Astrocyte of the cerebellum (primary cell): ENCODE measurements at places on chromosomes 6 and 20.

DNA sequence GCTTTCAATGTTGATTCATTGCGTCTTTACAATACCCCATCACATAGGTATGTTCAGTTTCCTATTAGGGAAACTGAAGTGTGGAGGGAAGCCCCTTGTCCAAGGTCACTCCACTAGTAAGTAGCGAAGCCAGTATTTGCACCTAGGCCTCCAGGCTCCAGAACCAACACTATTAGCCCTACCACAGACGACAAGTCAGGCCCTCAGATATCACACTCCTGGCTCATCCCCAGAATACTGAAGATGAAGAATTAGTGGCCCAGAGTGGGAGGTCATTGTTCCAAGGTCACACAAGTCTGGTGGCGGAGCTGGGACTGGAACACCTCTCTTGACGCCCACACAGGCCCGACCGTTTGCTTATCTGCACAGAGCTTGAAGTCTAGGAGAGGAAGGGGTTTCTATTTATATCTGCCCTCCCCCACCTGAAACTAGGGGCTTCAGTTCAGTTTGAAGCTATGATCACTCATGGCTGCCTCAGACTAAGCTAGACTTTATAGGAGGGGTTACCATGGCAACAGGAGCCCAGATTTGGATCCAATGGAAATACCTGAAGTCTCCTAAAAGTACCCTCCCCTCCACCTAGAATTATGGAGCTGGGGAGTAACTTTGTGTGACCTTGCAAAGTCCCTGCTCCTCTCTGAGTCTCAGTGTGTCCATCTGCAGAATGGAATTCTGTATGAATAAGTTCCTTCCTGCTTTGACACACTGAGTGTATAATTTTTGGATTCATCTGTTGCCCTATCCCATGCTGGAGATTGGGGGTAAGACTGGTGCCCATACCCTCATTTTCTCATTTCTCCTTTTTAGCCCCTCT lies 2.2 kb downstream of the SNTA1 start:
- DNase-seq = no peak

DNA sequence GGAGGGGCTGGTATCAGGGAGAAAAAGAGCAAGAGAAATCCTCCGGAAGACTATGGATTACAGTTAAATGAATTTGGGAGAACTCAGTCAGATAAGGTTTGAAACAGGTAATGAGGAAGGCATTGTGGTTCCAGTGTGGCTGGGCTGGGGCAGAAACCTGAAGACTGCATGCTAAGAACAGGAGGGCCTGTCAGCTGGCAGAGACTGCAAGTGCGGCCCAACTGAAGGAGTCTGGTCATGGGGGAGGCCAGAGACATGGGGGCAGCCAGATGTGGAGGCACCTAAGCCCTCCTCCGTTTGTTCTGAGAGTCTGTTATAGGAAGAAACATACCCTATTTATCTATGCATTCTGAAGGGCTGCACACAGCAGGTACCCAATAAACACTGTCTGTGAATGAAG lies 16.6 kb downstream of the TFB1M start:
- no peak for DNase-seq

GRCh38 chr6:21271428-21272155 lies 322.0 kb upstream of the SOX4 start:
- no peak for DNase-seq

- no peak for DNase-seq
Measured at GRCh38 chr20:50481741-50482140, 28.4 kb upstream of the PTPN1 start.

- no peak for DNase-seq
Measured at GRCh38 chr20:61768571-61769285, 297.0 kb downstream of the TAF4 start.

DNA sequence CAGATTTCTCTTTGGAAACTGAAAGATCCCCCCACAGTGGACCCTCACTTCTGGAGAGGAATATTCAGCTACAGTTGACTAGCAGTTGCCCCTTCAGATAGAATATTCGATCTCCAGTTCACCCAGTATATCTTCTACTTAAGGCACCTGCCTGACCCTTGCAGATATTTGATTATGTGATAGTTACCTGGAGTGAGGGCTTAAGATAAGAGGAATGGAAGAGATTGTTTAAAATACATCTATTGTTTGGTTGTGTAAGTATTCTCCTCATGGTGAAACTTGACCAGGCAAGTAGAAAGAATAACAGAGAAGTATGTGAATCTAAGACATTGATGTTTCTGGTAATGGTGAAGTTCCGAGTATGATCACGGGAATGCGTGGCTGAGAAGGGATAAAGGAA lies 1.6 kb upstream of the ZCCHC3 start:
- no peak for DNase-seq

DNA sequence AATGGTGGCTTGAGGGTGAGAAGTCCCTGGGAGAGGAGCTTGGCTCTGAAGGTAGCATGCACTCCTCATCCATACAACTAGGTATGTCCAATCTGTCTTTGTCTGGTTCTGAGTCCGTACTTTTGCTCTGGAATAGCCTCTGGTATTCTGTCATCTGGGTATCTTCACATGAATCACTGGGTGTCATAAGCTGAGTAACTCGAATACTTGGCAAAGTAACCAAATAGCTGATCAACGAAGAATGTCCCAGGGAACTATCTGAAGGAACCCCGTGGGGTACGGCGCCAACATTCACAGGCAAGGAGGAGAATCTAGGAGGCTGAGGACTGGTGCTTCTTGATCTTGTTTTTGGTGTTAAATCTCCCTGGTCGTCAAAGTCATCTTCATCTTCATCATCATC lies 184.8 kb downstream of the HIVEP2 start:
- DNase-seq = no peak

DNA sequence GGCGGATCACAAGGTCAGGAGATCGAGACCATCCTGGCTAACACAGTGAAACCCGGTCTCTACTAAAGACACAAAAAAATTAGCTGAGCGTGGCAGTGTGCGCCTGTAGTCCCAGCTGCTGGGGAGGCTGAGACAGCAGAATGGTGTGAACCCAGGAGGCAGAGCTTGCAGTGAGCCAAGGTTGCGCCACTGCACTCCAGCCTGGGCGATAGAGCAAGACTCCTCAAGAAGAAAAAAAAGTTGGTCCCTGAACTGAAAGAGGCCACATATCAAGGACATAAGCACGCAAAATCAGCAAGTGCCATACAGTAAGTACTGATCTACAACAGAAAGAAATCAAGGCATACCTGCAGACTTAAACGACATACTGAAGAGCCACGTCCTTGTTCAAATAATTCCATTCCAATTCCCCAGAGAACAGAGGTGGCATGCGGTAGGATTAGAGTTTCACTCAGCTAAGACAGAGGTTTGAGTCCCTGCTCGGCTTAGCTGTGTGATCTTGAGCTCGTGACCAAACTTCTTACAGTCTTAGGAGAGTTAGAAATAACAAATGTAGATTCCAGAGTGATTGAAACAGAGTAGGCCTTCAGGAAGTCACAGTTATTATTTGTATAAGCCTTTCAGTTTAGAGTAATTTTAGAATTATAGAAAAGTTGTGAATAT lies 29.2 kb downstream of the B4GALT5 start:
- DNase-seq = no peak

GRCh38 chr6:135759831-135760230 lies 91.7 kb upstream of the PDE7B start:
- no peak for DNase-seq

GRCh38 chr20:37347891-37348791 lies 2.2 kb downstream of the SRC start:
- DNase-seq = no peak

- no peak for DNase-seq
Measured at GRCh38 chr20:59158673-59159072, 4.9 kb upstream of the ZNF831 start.

GRCh38 chr20:9490161-9490560 lies 24.2 kb upstream of the LAMP5 start:
- no peak for DNase-seq

GRCh38 chr20:19427913-19428312 lies 215.5 kb downstream of the SLC24A3 start:
- DNase-seq = no peak

DNA sequence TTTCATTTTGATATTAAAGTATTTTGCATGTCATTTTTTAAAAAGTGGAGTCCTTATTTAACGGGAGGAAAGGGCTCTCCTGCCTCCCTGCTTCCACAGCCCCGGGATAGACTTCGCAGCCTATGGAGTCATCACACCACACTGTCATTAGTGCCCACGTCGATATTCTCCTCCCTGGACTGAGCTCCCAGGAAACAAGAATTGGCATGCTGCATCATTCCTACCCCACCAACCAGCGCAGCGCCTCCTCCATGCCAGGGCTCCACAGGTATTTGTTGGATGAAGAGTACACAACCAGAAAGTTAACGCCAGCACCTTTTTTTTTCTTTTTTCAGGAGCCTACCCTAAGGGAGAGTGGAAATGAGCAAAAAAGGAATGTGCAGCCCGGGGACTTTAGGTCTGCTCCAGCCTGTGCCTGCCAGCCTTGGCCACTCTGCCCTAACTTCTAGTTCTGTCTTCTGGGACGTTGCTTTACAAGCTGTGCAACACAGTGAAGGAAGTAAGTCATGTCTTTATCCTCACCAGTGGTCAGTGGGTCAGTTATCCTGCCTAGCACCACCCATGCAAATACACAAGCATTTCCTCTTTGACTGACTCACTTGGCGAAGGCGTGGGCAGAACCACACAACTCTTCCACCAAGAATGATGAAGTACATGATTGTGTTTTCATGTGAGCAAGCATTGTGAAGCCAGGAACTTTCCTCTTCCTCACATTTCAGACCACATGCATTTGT lies 180.7 kb upstream of the UST start:
- DNase-seq = peak; percentile 53

- no peak for DNase-seq
Measured at GRCh38 chr6:67000121-67000520, 1293.1 kb upstream of the EYS start.

GRCh38 chr6:166523782-166524559 lies 62.5 kb downstream of the RAMACL start:
- no peak for DNase-seq

GRCh38 chr6:13432526-13433184 lies 54.7 kb downstream of the GFOD1 start:
- no peak for DNase-seq

DNA sequence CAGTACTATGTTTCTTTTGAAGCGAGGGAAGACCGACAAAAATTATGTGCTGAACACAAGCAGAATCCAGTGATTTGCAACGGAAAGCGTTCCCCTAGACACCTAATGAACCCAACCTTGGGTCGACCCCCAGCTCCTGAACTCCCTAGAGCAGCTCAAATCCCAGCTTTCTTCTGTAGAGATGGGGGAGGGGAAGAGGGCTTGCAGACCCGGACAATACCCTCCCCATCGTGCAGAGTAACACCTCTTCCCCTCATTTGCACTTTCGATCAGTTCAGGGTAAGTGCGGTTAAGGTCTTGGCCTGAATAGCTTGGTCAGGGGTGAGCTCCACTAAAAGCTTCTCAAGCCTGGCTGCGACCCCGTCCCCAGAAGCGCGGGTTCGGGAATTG lies 404 bp downstream of the CEP162 start:
- DNase-seq = no peak

DNA sequence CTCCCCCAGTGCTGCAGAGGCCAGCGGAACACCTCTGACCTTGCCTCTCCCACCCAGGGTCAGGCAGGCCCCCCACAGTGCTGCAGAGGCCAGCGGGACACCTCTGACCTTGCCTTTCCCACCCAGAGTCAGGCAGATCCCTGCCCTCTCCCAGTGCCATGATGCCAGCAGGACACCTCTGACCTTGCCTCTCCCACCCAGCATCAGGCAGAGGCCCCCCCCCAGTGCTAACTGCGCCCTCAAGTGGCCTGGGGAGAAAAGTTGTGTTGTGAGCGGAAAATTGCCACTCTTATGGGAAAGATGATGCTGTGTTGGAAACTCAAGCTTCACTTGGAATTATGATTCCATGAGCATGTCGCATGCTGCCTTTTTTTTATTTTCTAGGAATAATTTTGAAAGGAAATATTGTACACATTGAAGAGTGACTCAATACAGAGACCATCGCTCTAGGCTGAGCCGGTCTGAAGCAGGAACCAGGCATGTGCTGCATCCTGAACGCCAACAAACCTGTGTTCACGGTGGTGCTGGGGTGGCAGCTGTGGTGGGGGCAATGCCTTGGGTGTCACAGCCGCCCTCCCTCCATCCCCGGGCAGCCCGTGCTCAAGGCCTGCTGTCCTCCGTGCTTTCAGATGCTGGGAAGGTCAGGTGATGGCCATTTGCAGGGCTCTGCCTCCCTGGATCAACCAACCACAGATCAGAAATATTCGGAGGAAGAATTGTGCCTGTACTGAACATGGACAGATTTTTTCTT lies 98.6 kb downstream of the CDH4 start:
- no peak for DNase-seq

DNA sequence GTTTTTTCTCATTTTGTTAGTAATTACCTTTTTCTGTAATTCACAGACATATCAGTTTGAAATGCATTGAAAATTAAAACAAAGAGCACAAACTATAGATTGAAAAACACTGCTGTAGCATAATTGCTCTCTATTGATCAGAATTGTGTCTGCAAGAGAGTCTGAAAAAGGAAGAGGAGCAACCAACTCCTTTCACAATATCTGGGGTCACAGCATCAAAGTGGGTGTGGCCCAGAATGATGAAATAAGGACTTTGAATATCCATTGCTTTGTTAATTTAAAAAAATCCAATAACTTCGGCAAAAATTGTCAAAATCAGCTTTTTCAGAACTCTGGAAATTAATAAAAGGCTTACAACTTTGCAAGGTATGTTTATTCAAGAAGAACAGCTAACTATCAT lies 99.2 kb downstream of the MYLK4 start:
- no peak for DNase-seq

- DNase-seq = no peak
Measured at GRCh38 chr6:41519305-41519744, 26.9 kb upstream of the FOXP4 start.

DNA sequence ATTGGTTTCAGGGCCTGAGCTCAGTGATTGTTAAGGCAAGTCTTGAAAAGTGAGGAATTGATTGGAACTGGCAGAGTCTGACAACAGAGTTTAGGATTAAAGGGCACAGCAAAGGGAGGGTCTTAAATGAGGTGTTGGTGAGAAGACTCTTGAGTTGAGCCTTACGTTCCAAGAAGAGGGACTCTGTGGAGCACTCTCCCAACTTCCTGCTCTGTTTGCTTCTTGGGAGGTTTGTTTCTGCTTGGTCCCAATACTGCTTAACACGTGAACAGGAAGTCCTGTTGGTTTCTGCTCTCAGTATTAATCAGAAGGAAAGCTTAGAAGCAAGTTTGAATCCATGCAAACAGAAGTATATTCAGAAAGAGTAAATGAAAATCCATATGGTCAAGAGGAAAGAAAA lies 15.6 kb upstream of the SYNDIG1 start:
- no peak for DNase-seq

GRCh38 chr6:79607000-79607399 lies 24.1 kb upstream of the SH3BGRL2 start:
- peak; percentile 53 for DNase-seq

DNA sequence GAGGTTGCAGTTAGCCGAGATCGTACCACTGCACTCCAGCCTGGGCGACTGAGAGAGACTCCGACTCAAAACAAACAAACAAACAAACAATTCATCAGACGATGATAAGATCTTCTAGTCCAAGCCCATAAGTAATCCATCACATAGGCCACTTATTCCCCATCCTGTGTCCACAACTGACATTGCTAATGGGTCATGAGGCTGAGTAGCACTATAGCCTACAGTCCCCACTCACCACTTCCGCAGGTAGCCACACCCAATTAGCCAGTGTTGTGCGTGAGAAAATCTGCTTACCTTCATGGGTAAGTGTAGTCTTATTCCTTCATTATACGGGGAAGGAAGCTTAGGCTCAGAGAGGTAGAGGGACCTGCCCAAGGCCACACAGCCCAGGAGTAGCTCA lies 13.1 kb downstream of the JPH2 start:
- no peak for DNase-seq
